Stimulated activated CD8-positive, alpha-beta memory T cell treated with anti-CD3 and anti-CD28 coated beads, Interleukin-12 subunit alpha, Interleukin-12 subunit beta, amount 100 ng/mL, for 1 hour (primary cell): ENCODE measurements at places on chromosomes 4 and X.

- DNase-seq: no peak
These were observed 120.3 kb downstream of the BANK1 start for GRCh38 chr4:101910786-101911373.

DNA sequence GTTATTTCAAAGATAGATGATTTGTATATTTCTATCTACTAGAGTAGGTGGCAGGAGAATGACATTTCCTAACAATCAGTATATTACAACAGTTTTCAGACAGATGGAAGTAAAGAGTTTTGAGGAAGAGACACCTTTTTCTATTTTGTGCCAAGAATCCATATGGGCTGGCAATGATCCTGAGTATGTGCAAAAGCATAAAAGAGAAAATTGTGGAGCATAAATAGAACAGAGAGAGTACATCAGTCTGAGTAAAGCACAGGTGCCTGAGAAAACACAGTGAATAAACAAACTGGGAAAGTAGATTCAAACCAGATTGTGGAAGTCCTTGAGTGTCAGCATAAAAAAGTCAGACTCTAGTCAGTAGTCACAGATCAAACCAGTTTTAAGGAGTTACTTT is 96.8 kb upstream of the WDR44 start:
- no peak for DNase-seq

DNA sequence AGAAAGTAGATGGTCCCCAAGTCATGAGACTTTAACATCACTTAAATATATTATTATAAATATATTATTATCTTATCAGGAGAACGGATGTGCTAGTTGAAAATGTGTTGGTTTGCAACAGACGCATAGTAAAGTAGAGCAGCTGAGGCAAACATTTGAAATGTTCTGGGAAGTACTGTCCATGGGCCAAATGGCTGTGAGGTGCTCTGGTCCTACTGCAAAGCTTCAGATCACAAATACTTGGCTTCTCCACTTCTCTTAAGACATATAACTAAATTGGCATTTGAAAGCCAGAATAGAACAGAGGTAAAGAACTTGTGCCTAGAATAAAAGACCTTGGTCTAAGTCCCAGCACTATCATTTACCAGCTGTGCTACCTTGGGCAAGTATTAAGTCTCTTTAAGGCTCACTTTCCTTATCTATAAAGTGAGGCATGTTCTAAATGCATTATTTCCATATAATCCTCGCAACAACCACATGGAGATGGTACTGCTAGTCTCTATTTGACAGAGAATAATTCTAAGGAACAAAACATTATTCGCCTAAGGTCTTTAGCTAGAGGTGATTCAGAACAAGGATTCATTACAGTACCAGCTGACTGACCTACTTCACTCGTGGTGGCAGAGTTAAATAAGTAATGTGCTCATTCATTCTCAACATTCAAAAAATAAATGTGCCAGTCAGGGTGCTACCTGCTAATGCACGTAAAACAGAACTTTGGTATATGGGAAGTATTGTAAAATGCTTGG is 297.1 kb downstream of the PPP3CA start:
- DNase-seq: no peak

DNA sequence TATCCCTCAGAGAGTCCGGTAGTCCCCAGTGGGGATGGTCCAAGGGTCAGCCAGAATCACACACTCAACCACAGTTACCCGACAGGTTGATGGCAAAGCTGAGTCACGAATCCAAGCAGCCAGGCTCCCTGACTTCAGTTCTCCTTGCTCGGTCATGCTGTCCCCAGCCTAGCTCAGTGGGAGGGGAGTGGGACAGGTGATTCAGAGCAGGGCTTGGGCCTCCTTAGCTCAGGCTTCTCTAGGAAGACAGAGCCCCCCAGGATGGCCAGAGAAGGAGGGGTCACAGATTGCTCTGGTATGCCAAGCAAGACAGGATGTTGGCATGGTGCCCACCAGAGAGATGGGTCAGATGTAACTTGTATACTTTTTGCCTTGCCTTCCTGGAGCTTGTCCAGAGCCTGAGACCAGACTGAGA is 66.5 kb downstream of the EFNB1 start:
- DNase-seq: no peak

DNA sequence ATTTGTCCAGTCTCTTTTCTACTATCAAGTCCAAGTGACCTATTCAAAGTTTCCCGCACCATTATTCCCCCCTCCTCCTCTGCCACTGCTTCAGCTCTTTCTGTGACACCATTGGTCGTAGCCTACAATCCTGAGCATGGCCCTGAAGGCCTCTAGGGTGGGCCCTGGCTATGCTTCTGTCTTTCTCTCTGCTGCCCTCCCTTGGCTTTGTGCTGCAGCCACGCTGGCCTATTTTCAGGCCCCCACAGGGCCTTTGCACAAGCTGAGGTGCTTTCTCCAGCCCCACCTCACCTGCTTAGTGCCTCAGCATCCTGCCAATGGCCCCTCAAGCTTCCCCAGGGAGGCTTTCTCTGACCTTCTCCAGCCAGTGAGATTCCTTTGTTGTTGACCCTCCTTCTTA is 156.5 kb downstream of the NHS start:
- DNase-seq: no peak

DNA sequence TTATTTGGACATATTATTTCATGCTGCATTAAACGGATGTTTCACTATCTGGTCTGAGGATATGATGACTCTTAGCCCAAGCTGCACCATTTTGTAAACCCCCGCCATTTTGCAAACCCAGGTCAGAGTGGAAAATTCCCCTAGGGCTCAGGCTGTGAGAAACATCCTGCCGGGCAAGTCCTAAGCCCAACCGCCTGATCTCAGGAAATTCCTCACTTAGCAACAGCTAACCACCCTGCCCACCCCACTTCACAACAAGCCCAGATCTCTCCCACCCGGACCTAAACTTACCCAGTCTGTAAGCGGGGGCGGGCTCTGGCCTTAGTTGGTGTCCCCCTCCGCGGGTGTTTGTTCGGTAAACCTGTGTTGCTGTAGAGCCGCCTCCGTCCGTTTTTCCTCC is 2747.1 kb downstream of the PCDH7 start:
- no peak for DNase-seq

DNA sequence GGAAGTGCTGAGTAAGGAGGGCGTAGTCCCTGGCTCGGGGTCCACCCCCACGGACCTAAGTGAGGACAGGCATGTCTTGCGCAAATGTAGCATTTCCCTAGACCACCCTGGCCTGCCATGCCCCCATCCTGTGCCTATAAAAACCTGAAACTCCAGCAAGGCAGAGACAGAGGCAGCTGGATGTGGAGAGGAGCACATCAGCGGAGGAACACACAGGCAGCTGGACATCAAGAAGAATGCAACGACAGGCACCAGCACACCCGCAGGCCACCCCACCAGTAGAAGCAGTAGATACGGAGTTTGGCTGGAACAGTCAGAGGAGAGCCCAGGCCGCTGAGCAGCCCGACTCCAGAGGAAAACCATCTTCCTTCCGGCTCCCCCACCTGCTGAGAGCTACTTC is 345.9 kb downstream of the FSTL5 start:
- DNase-seq: no peak

DNA sequence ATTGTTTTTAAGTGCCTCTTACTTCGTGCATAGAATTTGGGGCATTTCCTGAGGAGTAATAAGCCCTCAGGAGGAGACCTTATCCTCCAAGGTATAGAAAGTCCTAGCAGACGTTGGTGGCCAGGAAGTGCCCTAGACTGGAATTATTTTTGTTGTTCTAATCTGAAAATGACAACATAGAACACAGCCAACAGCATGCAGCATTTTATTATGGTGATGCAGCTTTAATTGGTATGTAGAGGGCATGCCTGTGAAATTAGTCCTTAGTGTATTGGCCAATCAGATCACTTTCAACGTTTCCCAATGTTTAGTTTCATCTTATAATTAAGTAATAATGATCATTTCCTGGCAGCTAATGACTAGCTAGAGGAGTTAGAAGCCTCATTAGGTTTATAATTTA is 199.2 kb downstream of the SHROOM3 start:
- no peak for DNase-seq

DNA sequence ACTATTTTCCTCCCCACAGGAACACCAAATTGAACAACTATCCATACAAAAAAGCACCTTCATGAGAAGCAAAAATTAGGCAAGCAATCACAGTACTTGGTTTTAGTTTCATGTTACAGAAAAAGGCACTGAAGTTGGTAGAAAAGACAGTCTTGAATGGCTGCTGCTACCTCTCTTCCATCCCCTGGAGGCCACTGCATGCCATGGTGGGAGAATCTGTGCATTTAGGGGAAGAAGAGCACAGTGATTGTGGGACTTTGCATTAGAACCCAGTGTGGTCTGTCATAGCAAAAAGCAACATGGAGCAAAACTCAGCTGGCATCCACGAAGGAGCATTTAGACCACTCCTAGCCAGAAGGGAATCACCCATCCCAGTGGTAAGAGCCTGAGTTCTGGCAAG is 941.9 kb downstream of the PCDH18 start:
- DNase-seq: no peak

GRCh38 chr4:185238215-185238681 is 28.9 kb downstream of the SNX25 start:
- DNase-seq: no peak

GRCh38 chr4:74656596-74656995 is 137.7 kb downstream of the BTC start:
- no peak for DNase-seq

GRCh38 chrX:41236629-41237028 is 97.3 kb upstream of the DDX3X start:
- no peak for DNase-seq

DNA sequence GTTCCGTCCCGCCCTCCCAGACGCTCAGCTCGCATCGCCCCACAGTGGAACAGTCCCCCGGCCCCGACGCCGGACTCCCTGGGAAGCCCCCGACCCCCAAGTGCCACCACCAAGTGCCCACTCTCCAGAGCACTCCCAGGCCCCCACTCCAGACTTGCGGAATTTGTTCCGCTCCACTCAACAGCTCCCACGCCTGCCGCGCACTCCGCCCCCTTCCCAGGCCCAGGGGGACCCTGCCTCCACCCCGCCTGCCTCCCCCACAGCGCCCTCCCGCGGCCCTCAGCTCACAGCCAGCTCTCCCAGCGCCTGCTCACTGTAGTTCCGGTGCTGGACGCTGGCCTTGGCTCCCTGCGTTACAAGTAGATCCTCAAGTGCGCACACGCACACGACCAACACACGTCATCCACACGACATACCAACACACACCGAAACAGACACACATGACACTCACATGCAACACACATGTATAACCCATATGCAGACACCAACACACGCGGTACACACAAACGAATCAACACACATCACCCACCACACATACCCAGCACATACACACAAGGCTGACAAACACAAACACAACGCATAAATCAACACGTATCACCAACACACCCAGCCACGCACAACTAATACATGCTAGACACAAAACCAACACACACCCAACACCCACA is 8.0 kb downstream of the MSX1 start:
- no peak for DNase-seq
